ENCODE measurements at places on chromosomes 2 and 18.

GRCh38 chr2:141701618-141702017, 429.2 kb downstream of the LRP1B start:
- DNase-seq, result no peak

DNA sequence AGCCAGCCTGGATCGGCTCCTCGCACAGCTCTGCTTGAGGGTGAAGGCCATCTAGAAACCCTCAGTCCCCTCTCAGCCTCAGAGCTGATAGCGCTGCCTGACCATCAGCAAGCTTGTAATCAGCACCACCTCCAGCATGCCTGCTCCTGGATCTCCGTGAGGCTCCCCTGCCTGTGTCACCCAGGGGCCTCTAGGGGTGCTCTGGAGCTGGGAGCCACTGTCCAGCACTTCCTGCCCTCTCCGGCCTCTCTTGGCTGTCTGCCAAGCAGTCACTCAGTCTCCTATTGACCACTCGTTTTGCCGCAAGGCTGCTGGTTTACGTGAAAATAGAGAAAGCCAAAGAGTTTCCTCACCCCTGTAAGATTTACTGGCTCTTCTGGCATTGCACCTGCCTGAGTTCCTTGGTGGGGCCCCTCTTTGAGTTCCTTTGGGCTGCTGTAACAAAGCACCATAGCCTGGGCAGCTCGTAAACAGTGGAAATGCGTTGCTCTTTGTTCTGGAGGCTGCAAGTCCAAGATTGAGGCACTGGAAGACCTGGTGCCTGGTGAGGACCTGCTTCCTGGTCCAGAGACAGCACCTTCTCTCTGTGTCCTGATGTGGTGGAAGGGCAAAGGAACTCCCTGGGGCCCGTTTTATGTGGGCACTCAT, 17.9 kb downstream of the CAPN10 start:
- DNase-seq, result no peak

- DNase-seq, result no peak
Observed at GRCh38 chr2:201126308-201127151, 10.6 kb downstream of the CFLAR start.

- no peak for DNase-seq
Observed at GRCh38 chr2:66660804-66661203, 225.9 kb downstream of the MEIS1 start.

DNA sequence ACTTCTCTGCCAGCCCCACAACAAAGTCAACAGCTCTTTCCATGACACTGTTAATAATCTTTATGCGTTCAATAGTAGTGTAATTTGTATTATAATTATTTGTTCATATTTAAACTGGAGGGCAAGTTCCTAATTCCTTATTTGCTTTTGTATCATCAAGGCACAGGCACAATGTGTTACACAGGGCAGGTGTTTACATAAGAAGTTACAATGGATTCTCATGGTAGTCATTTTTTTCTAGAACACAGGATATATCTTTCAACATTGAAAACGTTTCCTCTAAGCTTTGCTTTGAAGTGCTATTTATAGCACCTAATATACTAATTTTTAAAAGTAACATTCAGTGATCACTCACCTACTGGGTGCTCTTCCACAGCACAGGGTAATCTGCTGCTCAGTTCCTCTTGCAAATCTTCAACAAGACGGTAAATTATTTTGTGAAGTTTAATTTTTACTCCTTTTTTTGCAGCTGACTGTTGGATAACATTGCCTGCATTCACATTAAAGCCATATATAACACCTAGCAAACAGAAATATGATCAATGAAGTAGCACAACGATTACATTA, 7.3 kb downstream of the RPS27A start:
- DNase-seq, result no peak

DNA sequence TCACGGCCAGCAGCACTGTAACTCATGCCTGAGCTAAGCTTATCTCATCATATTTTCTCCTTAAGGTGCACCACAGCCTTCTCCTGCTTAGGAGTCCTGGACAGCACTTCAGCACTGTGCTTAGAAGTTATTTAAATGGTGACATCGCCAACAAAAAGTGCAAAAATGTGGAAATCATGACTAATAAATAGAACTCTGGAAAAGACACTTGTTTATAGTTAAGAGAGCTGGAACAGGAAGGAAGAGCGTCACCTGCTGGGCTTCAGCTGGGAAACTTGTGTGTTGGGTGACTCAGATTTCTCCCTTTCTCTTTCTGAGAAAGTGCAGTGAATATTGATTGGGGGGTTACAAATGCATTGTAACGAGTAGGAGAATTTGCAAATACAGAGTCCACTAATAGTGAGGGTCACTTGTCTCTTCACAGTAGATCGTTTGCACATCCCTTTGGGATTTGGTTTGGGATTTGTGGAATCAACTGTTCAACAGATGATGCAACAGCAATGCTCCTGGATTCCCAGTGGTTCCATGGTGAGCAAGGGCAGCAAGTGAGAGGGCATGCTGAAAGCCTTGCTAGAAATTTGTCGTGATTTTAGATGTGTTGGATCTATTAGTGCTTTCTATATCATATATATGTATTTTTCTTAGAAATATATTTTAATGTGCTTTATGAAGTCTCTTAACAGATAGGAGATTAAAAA, 84.2 kb downstream of the DOK6 start:
- no peak for DNase-seq

DNA sequence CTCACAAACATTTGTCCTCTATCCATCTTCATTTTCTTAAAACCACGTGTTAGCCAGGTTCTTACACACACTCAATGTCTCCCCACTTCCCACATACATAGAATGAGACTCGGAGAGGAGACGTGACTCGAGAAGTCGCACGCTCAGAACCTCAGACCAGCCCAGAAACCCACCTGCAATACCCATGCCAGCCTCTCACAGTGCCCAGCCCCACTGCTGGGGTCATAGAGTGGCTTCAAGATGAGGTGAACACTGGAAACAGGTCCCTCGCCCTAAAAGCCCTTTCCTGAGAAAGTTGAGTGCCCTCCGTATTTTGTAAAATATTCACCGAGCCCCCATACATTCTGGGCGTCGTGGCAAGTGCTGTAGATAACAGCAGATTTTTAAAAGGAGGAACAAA, 487.4 kb downstream of the EIPR1 start:
- no peak for DNase-seq

DNA sequence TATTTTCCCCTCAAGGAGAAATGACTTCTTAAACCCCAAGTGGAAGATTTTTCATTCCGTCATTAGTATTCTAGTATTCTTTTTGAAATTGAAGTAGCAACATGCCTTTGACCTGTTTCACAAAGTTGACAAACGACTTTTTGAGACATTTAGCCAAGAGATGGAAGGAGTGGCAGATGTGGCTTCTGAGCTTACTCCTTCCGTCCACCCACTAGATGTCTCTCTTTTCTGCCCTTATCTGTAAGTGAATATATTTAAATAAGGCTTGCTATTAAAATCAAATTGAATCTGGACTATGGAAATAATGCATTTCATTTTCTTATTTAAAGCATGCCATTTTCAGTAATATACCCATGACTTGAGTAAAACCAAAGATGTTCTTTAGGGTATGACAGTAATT, 74.1 kb downstream of the ACTR3 start:
- DNase-seq, result no peak

DNA sequence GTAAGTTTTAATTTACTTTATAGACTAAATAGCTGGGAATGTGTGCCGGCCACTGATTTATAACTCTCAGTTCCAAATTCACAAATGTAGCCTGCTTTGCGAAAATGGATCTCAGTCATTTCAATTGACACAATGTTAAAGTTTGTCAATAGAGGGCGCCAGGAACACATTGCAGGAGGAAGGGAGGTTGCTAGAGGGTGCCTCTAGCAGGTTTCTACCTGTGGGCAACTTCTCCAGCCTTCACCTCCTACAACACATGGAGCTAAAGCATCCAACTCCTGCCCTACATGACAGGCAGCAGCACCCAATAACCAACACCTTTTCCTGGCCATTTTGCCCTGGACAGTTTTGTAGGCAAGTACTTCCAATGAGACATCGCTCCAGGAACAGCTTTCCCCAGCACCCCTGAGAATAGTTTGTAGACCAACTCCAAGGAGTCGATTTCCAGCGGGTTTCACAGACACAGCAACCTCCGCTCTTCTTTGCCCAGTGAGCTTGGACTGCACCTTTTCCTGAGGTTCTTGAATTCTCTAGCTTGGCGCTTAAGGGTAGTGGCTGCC, 784.8 kb upstream of the CDH2 start:
- peak; percentile 37 for DNase-seq

DNA sequence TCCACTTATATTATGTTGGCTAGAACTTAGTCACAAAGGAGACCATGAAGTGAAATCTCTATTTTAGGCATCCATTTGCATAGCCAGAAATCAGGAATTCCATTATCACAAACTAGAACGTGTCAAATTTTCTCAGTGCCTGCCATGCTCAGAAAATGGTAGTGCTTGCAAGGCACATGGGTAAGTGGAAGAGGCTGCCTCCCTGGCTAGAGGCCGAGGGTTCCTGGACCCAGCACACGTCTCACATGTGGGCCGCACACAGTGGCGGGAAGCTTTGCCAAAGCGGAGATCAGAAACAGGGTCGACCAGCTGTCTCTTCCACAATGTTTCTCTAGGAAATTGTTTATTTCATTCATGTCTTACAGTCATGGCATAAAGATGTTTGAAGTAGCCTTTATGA, 42.3 kb downstream of the TRAF3IP1 start:
- DNase-seq, result no peak

GRCh38 chr2:202432776-202433175, 56.6 kb downstream of the BMPR2 start:
- no peak for DNase-seq

GRCh38 chr2:85230679-85231467, 96.9 kb downstream of the TGOLN2 start:
- no peak for DNase-seq

DNA sequence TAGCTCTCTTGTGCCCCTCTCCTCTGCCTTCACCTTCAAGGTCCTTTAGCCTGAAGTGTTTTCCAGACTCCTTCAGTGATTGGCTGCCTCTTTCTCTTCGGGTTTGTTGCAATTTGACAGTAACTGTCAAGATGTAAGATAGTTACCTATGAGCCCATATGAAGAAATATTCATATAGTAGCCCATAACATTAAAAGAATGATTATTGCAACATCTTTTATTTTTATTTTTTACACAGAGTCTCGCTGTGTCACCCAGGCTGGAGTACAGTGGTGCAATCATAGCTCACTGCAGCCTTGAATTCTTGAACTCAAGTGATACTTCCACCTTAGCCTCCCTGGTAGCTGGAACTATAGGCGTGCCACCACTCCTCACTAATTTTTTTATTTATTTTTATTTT, 80.5 kb downstream of the FOXI3 start:
- no peak for DNase-seq

DNA sequence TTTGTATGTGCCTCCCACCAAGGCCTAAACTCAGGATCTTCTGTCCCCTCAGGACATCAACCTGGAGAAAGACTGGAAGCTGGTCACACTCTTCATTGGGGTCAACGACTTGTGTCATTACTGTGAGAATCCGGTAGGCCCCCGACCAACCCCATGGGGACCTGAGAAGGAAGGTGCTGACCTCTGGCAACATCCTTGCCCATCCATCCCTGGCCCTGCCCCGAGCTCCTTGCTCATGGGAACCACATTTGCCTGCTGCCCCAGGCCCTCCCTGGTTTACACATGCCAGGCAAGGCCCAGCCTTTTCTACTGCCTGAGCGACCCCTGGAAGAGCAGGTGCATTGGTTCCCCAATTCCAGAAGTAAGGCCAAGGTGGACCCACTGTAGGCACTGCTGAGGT, 125.3 kb upstream of the PPP1CB start:
- no peak for DNase-seq

DNA sequence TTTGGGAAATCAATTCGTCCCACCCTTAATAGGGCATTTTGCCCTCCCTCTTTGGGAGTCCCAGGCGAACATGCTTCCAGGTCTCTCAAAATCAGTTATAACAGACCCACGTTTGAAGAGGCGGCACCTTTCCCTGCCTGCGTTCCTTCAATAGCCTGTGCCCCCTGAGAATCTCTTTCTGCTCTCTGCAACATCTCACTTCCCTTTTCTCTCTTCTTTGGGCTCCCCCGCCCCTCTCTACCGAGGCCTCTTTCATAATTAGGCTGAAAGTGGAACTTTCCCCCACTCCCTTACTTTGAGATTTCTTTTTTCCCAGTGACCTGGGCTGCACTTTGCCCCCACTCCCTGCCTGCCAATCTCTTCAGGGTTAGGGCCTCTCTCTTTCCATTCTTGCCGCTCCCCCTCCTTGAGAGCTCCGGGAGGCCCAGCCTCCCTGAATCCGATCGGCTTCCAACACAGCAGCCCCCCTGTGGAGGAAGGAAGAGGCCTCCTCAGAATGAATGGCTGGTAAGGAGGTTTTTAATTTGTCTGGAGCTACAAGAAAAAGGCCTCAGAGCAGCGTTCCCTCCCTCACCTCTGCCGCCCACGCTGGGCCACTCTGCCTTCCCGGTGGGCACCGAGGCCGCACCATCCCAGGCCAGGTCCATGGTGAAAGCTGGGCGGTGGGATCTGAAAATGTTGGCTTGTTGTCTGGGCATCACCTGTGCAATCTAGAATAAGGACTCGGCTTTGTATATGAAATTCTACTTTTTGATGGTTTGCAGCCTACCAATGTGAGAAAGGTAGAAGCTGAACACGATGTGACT, 162.6 kb upstream of the SIX3 start:
- no peak for DNase-seq

- DNase-seq, result no peak
Observed at GRCh38 chr2:207315131-207315530, 149.4 kb upstream of the KLF7 start.

- no peak for DNase-seq
Observed at GRCh38 chr2:151157000-151157735, 104.5 kb downstream of the RBM43 start.

DNA sequence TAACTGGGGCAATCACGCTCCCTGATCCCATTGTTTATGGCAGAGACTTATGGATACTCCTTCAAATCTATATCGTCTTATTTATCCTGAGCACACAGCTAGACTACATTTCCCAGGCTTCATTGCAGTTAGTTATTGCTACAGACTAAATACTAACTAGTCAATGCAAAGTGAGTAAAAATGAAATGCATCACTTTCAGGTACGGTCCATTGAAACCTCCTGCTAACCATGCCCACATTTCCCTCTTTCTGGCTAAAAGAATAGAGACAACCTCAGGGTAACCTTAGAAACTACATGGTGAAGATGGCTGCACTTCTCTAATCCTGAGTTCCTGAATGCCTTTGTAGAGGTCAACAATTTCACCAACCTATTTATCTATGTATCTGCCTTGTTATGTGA, 437.4 kb downstream of the EPHA4 start:
- no peak for DNase-seq

DNA sequence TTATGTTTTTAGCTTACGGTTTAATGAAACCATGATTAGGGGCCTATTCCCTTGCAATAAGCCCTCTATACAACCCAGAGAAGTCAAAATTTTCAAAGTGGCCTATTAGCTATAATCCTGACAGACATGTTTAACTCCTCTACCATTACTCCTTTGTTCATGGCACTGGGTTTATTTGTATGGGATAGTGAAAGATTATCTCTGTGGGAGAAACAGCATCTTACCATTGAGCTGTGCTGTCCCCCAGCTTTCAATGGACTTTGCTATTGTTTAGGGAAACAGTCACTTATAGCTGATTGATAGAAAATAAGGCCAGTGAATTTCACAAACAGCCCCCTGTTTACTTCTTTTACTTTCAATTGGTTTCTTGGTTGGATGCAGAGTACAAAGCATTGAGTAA, 675.2 kb upstream of the GCFC2 start:
- DNase-seq, result no peak

Measured in iPS DF 6.9 (cell line).